ENCODE measurements at places on chromosomes 1 and 21.
A peak's percentile ranks its signal among the peaks of the same experiment; 100 is the strongest.

- no peak for DNase-seq
Measured at GRCh38 chr1:115302390-115302961, 35.6 kb downstream of the NGF start.

GRCh38 chr1:17663646-17664045 lies 91.5 kb upstream of the ACTL8 start:
- DNase-seq = no peak

GRCh38 chr1:179141592-179142251 lies 59.9 kb downstream of the TOR3A start:
- no peak for DNase-seq

GRCh38 chr1:209648931-209649776 lies 3.1 kb downstream of the LAMB3 start:
- DNase-seq = peak; percentile 71

- DNase-seq = no peak
Measured at GRCh38 chr21:27078915-27079314, 112.0 kb upstream of the ADAMTS5 start.

DNA sequence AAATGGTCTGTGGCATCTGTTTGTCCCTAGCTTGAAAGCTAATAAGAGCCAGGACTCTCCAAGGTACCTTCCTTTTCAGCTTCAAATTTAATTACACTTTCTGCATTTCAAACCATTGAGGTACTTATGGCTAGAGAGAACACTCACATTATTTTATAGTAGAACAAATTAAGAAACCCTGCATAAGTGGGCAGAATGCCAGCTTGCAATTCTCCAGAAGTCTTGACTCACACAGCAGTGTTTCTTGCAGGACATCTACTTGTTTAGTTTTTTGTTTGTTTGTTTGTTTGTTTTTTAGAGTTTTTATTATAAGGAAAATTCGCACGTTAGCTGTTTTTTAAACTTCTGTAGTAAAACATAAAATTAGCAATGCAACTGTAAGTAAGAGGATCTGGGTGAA lies 397.2 kb downstream of the NEGR1 start:
- DNase-seq = no peak

DNA sequence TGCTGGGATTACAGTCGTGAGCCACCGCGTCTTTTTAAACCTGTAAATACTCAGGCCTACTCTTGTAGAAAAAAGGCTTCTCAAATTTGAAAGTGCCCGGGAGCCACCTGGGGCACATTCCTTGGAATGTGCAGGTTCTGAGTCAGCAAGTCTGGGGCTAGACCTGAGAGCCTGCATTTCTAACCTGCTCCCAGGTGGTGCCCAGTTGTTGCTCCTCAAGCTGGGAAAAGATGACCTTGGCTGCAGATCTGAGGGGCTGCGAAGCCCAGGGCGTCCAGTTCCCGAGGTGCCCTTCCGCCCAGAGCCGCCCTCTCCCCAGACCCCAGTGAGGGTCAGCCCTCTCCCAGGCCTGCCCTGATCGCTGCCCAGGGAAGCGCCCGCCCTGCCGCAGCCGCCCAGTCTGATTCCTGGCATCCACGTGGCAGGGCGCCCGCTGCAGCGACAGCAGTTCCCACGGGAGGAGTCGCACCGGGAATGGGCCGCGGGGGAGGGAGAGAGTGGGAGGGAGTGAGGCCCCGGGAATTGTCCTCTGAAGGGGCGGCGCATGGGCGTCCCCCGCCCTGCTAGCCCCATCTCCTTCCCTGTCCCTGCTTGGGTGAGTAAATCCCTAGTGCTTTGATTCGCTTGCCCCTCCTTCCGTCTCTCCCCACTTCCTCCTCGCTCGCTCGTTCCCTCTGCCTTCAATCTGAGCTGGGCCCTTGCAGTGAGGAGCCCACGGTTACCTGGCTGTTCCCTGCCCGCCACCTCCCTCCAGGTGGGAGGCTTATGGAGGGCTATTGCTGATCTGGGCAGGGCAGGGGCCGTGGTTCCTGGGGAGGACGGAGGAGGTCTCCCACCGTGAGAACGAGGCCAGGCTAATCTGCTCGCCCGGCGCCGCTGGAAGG lies 18.8 kb upstream of the TENT5B start:
- peak; percentile 87 for DNase-seq

DNA sequence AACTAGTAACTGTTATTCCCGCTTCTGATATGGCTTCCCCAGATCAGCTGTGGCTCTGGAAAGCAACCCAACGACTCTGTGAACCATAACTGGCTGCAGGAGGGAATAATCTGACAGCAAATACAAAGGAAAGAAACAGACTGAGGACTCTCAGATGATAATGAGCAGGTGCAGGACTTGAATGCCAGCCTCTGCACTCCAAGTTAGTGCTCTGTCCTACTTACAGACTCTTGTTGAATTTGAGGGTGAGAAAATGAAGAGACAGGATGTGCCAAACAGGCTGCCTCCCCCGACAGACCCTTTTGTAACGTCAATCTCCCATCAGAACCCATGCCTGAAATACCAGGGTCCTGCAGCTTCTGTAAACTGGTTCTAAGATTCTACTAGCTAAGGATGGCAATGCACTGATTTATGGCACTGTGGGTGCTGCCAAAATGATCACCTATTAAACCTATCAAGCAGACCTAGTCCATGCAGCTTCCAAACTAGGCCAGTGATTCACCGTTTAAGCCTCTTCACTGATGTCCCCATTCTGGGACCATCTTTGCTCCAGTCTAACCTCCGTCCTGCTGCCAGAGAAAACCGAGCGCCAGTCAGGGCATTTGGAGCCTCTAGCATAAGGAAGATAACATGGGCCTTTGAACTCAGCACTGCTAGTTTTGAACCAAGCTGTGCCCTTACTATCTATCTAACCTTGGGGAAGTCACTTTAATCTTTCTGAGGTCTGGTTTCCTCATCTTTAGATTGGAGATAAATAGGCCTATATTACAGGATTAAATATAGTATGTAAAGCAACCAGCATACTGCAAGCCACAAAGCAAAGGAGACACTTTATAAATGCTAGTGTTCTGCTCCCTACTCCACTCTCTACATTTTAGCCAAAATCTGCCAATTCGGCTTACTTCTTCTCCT lies 4.8 kb downstream of the MKNK1 start:
- DNase-seq = no peak

- no peak for DNase-seq
Measured at GRCh38 chr1:26302733-26303405, 3.6 kb downstream of the UBXN11 start.

DNA sequence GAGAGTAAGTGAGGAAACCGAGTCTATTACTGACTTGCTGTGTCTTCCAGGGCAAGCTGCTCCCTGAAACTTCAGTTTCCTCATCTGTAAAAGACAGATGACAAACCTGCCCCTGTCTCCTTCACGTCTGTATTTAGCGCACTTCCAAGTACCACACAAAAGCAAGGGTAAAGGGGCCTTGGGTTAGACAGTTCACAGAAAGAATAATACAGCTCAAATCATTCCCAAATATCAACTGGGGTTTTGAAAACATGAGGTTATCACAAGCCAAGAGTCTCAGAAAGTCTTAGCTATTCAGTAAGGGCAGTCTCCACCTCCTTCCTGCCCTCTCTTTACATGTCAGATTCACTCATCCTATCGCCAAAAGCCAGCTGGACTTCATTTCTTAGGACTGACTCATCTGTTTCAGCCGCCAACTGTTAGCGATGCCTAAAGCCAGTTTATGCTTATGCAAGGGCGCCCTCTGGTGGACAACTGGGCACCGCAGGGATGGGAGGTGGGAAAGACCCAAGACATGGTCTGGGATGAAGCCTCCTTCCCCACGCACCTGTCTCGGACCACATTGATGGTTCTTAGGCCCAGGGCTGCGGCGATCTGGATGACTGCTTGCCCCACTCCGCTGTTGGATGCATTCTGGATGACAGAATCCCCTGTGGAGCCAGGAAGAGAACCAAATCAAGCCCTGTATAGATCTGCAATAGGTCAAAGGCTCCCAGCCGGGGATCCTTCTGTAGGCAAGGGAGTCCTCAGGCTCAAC lies 21.1 kb upstream of the SRSF4 start:
- peak; percentile 96 for DNase-seq

- peak; percentile 16 for DNase-seq
Measured at GRCh38 chr1:87330057-87330884, 1.6 kb downstream of the LMO4 start.

DNA sequence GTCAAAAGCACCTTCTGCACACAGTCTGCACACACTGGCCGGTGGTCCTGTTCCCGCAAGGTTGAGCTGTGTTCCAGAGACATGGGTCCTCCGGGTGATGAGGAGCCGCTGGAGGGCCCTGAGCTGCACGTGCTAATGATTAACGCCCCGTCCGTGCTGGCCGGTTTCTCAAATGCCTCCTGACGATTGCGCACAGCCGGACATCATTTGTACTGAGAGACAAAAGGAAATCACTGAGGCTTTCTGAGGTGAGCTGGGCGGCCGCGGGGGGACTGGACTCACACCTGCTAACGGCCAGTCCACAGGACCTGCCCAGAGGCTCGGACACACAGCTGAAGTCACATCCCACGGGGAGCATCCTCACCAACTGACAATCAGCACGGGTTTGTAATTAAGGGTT lies 29.2 kb downstream of the POFUT2 start:
- DNase-seq = no peak

DNA sequence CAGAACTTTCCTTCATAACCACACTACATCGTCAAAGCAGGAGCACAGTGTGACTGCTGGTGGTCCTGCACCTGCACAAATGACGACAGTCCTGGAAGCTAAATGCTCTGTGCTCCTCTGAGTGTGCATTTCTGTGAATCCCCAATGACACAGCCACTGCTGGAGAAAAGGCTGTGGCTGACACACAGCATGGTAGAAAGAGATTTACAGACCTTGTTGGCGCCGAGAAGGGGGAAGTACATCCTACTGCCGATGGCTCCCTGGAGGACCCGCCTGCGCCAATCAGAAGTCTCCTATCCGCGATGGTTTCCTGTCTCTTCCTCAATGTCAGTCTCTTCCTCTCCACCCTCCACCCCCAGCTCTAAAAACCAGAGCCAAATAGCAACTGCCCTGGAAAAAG lies 115.4 kb upstream of the RAB4A start:
- peak; percentile 23 for DNase-seq

GRCh38 chr1:152946248-152946647 lies 758 bp upstream of the SPRR5 start:
- no peak for DNase-seq

GRCh38 chr1:207084701-207085180 lies 3.9 kb upstream of the C4BPB start:
- peak; percentile 65 for DNase-seq

DNA sequence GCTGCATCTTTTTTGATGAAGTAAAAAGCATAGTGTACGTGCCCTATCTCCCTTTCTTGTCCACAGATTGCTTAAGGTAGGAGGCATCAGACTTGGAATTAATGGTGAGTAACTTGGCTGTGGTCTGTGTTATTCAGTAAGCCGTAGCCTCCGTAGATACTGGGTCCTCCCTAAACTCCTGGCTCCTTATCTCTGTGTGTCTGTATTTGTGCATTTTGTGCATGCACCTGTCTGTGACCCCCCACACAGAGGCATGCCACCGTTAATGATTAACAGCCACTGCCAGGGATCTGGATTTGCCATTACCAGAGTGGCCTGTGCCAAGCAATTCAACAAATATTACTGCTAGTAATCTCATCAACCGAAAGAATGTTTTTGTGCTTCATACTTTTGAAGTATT lies 31.9 kb downstream of the MAP3K21 start:
- DNase-seq = no peak

GRCh38 chr1:190699165-190699564 lies 221.5 kb upstream of the BRINP3 start:
- no peak for DNase-seq

- no peak for DNase-seq
Measured at GRCh38 chr1:221719278-221719597, 22.7 kb downstream of the DUSP10 start.

DNA sequence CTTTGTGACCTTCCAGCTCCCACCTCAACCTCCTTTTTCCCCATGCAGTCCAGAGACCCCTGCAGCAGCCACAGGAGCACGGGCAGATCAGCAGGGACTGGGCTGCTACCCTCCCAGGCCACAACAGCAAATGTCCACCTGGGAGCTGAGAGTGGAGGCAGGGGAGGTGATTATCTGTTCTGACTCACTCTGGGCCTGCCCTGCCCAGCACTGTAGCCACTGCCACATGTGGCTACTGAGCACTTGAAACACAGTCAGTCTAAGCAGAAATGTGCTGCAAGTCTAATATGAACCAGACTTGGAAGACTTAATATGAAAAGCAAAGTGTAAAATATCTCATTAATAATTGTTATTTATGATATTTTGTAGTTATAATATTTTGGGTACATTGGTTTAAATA lies 148.9 kb upstream of the VANGL1 start:
- DNase-seq = no peak

- no peak for DNase-seq
Measured at GRCh38 chr1:216896146-216896545, 172.9 kb upstream of the ESRRG start.

DNA sequence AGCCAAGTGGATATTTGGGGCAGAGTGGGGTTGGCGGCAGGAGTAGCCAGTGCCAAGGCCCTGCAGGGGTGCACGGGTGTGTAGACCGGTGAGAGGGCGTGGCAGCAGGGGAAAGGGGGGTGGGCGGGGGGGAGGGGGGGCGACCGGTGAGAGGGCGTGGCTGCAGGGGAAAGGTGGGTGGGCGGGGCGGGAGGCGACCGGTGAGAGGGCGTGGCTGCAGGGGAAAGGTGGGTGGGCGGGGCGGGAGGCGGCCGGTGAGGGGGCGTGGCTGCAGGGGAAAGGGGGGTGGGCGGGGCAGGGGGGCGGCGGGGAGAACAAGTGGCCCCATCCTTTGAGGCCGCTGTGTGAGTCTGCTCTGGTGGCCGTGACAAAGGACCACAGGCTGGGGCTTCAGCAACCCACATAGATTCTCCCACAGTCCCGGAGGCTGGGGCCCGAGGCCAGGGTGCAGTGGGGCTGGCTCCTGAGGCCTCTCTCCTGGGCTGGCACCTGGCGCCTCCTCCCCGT lies 25.8 kb downstream of the RRP1 start:
- DNase-seq = no peak

- DNase-seq = no peak
Measured at GRCh38 chr1:63772876-63773275, 941 bp upstream of the ROR1 start.

DNA sequence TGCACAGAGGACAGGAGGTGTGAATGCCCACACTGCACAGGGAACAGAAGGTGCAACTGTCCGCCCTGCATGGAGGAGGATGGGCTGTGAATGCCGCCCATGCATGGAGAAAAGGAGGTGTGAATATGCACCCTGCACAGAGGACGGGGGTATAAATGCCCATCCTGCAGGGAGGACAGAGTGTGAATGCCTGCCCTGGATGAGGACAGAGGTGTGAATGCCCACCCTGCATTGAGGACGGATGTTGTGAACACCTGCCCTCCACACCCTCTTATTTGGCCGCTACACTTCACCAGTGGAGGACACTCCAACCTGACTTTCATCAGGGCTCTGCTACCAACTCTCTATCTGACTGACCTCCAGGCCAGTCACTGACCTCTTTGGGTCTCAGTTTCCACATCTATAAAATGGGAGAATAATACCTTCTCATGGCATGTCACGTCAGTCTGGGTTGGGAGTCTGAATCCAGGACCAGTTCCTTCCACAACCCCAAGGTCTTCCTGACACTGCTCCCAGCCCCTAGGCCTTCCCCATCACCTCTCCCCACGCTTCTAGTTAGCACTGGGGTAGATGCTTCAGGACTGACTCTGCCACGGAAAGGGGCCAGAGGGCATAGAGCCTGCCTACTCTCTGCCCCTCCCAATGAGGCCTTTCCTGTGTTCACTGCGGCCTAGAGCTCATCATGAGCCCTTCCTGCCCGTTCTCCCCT lies 28.4 kb downstream of the ZBTB17 start:
- DNase-seq = no peak

- no peak for DNase-seq
Measured at GRCh38 chr1:19613171-19613703, 30.9 kb upstream of the NBL1 start.
